ENCODE measurements at places on chromosomes 1 and 21.

DNA sequence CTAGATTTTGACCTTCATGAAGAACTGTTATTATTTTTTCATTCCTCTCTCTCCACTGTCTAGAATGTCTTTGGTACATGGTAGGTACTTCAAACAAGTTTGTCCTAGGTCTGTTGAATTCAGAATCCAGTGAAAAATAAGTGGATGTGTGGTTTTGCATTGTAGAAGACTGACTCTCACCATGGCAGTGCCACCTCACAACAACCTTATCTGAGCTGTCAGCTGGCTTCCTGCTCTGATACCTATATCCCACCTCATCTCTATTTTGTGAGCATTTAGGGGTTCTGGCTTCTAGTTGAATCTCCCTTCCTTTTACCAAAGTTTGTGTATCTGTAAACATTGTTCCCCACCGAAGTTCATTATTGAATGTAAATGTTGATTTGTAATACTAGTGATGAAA, 9.1 kb downstream of the SWT1 start:
- no peak for ATAC-seq
- H3K36me3 ChIP-seq, result peaks cover 78% of the 10 kb centered on the region
- no peaks in the 10 kb centered on the region for H3K27me3 ChIP-seq
- no peak overlapping the region for H3K27ac ChIP-seq
- no peaks in the 10 kb centered on the region for H3K4me1 ChIP-seq

- H3K27me3 ChIP-seq, result no peaks in the 10 kb centered on the region
- H3K4me3 ChIP-seq, result no peak overlapping the region
- H3K36me3 ChIP-seq, result no peaks in the 10 kb centered on the region
- H3K27ac ChIP-seq, result no peak overlapping the region
- no peak for ATAC-seq
Measured at GRCh38 chr1:205008896-205009295, 34.1 kb upstream of the CNTN2 start.

GRCh38 chr1:103509250-103509649, 16.2 kb upstream of the RNPC3 start:
- no peak overlapping the region for H3K27ac ChIP-seq
- no peak for ATAC-seq
- no peaks in the 10 kb centered on the region for H3K27me3 ChIP-seq
- H3K4me3 ChIP-seq, result no peak overlapping the region
- H3K4me1 ChIP-seq, result no peaks in the 10 kb centered on the region

DNA sequence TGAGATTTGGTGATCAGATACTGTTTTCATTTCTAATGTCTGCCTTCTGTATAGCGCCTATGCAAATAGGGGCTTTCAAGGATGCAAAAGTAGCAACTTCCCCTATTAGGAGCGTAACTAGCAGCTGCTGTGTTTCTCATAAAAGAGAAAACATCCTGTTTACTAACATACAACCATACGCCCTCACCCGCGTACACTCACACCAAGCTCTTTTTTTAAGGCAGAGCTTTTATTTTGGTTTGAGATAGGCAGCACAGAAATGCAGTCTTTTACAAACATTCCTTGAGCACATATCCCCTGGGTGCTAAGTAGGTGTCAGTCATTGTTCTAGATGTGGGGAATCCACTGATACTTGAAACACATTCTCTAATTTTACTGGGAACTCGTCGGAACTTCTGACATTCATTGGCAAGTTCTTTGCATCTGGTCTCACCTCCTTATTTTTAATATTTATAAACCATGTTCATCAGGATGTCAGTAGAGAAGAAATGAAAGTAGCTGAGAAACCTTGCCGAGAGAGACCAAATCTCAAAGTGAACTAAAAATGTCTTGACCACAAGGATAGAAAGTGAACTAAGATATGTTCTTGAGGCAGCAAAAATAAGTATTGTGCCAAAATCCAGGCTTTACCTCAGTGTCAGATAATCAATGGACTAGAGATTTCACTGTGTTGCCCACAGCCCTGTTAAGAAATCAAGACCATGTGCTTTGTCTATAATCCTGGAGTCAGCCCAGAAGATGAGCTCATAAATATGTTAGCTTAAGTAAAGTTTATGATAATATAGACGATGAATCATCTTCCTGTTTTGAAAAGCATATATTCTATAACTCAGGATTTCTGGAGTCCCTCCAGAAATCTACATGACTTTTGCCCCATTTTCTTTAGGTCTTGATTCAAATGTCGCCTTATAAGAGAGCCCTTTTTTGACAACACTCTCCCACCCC, 350.9 kb downstream of the ST6GALNAC3 start:
- H3K36me3 ChIP-seq, result no peaks in the 10 kb centered on the region
- H3K4me1 ChIP-seq, result no peaks in the 10 kb centered on the region
- no peak overlapping the region for H3K4me3 ChIP-seq
- no peaks in the 10 kb centered on the region for H3K27me3 ChIP-seq
- no peak for ATAC-seq

DNA sequence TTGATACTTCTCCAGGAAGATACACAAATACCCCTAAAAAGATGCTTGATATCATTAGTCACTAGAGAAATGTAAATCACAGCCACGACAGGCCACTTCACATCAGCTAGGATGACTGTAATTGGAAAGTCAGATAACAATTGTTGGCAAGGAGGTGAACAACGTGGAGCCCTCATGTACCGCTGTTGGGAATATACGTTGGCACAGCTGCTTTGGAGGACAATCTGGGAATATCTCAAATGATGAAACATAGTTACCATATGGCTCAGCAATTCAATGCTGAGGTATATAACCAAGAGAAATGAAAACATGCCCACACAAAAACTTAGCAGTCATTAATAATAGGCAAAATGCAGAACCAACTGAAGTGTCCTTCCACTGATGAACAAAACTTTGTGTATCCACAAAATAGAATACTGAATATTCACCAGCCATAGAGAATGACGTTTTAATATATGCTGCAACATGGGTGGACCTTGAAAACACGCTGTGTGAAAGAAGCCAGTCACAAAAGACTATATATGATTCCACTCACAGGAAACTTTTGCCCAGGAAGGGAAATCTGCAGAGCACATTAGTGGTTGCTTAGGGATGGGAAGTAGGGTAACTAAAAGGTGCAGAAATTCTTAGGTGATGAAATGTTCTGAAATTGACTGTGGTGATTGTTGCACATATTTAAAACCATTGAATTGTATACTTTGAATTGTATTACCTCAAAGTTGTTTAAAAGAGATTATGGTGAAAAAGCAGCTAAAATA, 95.4 kb downstream of the AHCTF1 start:
- no peaks in the 10 kb centered on the region for H3K27me3 ChIP-seq
- no peaks in the 10 kb centered on the region for H3K4me1 ChIP-seq
- no peak for ATAC-seq
- no peak overlapping the region for H3K27ac ChIP-seq
- no peaks in the 10 kb centered on the region for H3K36me3 ChIP-seq
- H3K4me3 ChIP-seq, result no peak overlapping the region

GRCh38 chr1:76082062-76082461, 7.5 kb downstream of the ST6GALNAC3 start:
- no peak overlapping the region for H3K27ac ChIP-seq
- H3K27me3 ChIP-seq, result no peaks in the 10 kb centered on the region
- no peak for ATAC-seq
- no peak overlapping the region for H3K4me3 ChIP-seq

DNA sequence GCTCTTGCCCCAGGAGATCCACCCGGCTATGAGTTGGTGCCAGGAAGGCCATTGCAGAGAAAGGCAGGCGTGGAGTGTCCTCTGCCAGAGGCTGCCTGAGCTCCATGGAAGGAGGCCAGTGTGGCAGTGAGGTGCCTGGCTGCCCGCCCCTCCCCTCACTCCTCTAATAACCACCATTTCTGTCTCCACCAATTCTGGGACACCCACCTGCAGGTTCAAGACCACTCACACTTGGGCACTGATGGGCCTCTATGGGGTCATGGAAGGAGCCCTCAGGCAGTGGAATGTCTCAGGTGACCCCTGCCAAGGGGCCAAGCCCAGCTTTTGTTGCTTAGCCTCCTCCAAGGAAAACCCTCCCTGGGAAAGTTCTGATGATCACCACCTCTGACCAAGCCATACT, 731.6 kb downstream of the MATN1 start:
- H3K4me1 ChIP-seq, result no peaks in the 10 kb centered on the region
- ATAC-seq, result no peak
- H3K4me3 ChIP-seq, result no peak overlapping the region
- peaks cover 15% of the 10 kb centered on the region for H3K27me3 ChIP-seq

GRCh38 chr21:45306832-45307571, 19.3 kb upstream of the POFUT2 start:
- ATAC-seq, result peak; percentile 84
- no peak overlapping the region for H3K4me3 ChIP-seq

GRCh38 chr1:109214695-109215623, 1.2 kb downstream of the SARS1 start:
- H3K27me3 ChIP-seq, result no peaks in the 10 kb centered on the region
- peak; percentile 68 for ATAC-seq
- no peaks in the 10 kb centered on the region for H3K36me3 ChIP-seq

DNA sequence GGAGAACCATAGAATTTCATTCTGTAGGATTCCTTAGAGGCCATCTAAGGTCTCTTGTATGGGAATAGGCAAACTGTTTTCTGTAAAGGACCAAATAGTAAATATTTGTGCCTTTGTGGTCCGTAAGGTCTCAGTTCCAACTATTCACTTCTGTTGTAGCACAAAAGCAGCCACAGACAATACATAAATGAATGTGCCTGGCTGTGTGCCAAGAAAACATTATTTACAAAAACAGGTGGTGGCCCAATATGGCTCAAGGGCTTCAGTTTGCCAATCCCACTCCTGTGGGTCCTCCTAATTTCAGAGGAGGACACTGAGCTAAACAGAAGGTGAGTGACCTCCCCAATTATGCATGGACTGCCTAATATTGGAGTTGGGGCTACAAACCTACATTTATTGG, 67.6 kb upstream of the EDEM3 start:
- no peak for ATAC-seq
- H3K36me3 ChIP-seq, result peaks cover 65% of the 10 kb centered on the region
- no peaks in the 10 kb centered on the region for H3K27me3 ChIP-seq
- no peak overlapping the region for H3K4me3 ChIP-seq
- H3K4me1 ChIP-seq, result peaks cover 21% of the 10 kb centered on the region
- H3K27ac ChIP-seq, result peak overlapping the region; percentile 67

- H3K36me3 ChIP-seq, result no peaks in the 10 kb centered on the region
- H3K4me1 ChIP-seq, result peaks cover 21% of the 10 kb centered on the region
- ATAC-seq, result no peak
- H3K4me3 ChIP-seq, result no peak overlapping the region
- no peaks in the 10 kb centered on the region for H3K27me3 ChIP-seq
Measured at GRCh38 chr1:23123528-23123927, 45.1 kb downstream of the LUZP1 start.

DNA sequence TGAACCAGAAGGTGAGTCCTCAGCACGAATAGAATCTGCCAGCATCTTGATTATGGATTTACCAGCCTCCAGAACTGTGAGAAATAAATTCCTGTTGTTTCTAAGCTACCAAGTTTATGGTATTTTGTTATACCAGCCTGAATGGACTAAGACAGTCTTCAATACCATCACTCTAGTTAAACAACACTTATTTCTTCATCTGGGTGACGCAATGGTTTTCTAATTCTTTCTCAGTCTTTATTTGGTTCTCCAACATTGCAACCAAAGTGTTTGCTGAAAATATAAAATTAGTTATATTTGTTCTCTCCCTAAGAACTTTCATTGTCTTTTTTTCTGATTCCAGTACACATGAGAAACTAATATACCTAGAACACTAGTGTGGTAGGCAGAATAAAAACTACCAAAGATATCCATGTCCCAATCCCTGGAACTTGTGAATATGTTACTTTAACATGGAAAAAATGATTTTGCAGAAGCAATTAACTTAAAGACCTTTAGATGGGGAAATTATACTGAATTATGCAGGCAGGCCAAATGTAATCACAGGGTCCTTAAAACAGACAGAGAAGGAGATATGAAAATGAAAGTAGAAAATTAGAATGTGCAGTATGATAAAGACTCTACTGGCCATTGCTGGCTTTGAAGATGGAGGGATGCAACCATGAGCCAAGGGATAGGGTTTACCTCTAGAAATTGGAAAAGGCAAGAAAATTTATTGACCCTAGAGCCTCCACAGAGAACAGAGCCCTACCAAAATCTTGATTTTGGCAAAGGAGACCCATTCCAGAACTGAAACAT, 1115.1 kb downstream of the PLA2G4A start:
- no peaks in the 10 kb centered on the region for H3K27me3 ChIP-seq
- no peak overlapping the region for H3K27ac ChIP-seq
- no peaks in the 10 kb centered on the region for H3K4me1 ChIP-seq
- H3K4me3 ChIP-seq, result no peak overlapping the region
- H3K36me3 ChIP-seq, result no peaks in the 10 kb centered on the region
- ATAC-seq, result no peak

DNA sequence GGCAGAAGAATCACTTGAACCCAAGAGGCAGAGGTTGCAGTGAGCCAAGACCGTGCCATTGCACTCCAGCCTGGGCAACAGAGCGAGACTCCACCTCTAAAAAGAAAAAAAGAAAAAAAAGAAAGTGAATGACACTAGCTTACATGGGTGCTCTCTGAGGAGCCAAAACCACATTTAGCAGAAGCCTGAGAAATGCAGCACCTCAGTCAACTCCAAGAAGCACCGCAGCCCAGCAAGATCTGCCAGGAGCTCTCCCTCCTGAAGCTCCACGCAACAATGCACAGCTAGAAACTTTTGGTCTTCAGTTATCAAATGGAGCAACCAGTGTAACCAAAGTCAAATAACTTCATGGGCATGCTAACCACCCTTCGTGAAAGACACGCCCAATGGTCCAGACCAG, 229.1 kb downstream of the SETD4 start:
- no peaks in the 10 kb centered on the region for H3K4me1 ChIP-seq
- H3K27me3 ChIP-seq, result peaks cover 26% of the 10 kb centered on the region
- no peaks in the 10 kb centered on the region for H3K36me3 ChIP-seq
- H3K27ac ChIP-seq, result no peak overlapping the region

- ATAC-seq, result no peak
- no peak overlapping the region for H3K27ac ChIP-seq
- H3K27me3 ChIP-seq, result no peaks in the 10 kb centered on the region
- no peak overlapping the region for H3K4me3 ChIP-seq
- H3K36me3 ChIP-seq, result no peaks in the 10 kb centered on the region
- H3K4me1 ChIP-seq, result no peaks in the 10 kb centered on the region
Measured at GRCh38 chr1:200542162-200542561, 78.4 kb downstream of the KIF14 start.

DNA sequence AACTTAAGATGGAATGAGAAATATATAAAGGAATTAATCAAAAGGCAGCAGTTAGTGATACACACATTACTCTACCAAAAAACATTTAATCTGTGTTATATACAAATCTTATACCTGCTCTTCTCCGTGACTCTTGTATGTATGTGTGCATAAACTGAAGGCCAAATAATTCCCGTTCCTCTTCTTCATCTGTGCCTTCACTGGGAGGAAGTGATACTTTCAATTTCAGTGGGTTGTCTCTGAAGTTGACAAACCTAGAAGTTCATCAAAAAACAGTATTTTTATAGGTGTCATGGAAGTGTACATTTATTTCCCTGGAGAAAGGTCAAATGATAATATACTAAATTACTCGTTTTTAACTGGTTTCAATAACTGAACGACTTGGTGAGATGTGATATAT, 19.3 kb downstream of the TRMT13 start:
- H3K27ac ChIP-seq, result no peak overlapping the region
- H3K36me3 ChIP-seq, result no peaks in the 10 kb centered on the region
- H3K4me3 ChIP-seq, result no peak overlapping the region

DNA sequence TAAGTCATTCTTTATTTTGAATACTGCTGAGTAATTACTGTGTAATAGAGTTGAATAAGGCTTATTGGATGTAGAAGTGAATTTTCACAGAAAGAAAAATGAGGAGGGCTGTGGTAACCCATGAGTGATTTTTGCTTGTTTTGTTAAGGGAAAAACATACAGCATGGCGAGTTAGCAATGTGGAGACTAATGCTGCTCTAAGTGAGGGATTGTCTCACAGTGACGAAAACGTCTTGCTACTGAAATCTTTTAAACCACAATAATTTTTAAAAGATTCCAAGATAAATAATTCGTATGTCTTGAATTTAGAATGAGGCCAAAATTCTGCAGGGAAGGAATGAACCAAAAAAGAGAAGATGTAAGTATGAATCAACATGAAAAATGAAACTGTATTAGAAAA, 16.2 kb upstream of the PLA2G4A start:
- no peaks in the 10 kb centered on the region for H3K27me3 ChIP-seq
- H3K4me3 ChIP-seq, result no peak overlapping the region
- H3K4me1 ChIP-seq, result no peaks in the 10 kb centered on the region
